ENCODE measurements at places on chromosomes 12 and 14.

- no peak for DNase-seq
These were observed 56.1 kb downstream of the SYT10 start for GRCh38 chr12:33383503-33383902.

- no peak for DNase-seq
These were observed 69.0 kb upstream of the DUSP6 start for GRCh38 chr12:89421092-89421835.

- no peak for DNase-seq
These were observed 106.9 kb downstream of the STXBP6 start for GRCh38 chr14:24943024-24943423.

DNA sequence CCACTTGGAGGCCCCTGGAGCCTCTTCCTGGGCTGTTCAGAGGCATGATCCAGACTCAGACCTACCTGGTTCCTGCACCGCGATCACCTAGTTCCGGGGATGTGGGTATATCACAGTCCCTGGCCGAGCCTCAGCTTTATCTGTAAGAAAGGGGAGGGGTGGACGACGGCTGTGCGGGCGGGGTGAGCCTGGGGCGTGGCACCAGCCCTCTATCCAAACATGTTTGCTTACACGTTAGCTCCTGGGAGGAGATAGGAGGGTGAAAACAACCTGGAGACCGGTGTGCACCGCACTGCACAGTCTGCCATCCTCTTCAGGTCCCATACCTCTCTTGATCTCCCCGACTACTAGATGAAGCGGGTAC, 1.2 kb downstream of the ANKRD9 start:
- DNase-seq, result no peak

DNA sequence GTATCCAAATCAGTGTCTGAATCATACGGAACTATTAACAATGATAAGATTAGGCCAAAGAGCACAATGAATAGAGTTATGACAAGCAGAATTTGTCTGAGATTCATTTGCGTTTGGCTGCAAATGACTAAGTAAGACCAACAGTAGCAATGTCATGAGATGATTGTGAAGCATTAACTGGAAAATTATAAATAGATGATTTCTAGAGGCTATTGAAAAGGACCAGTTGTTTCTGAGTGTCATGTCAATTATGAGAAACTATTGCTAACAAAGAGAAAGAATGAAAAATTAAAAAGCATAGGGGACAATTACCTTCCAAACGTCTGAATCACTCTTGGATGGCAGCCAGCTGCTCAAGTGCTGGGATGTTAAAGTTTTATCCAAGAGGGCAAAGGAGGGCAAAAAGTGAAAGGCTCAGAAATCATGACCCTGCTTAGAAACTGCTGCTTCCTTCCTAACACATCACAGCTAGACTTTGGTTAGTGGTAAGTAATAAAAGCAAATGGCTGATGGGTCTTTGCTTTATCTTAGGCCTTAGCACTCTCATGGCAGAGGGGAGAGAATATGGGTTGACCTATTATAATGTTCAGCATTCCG, 89.0 kb downstream of the AKAP6 start:
- DNase-seq, result no peak

GRCh38 chr12:61220337-61220736, 1039.9 kb upstream of the USP15 start:
- no peak for DNase-seq
